H1 (cell line): ENCODE measurements at places on chromosomes 4 and X. TPM values are rescaled to one million over a fixed set of nuclear protein-coding genes. Genes with fewer than 3 reads are reported as not detected.

GRCh38 chrX:88863726-88864125 is 116.7 kb downstream of the CPXCR1 start:
- DNase-seq = no peak

The GAGE12E gene
- total RNA-seq = not detected in 2 replicates

GRCh38 chr4:3293401-3294391 is 875 bp downstream of the RGS12 start:
- DNase-seq = no peak

- DNase-seq = no peak
These were observed 1682.2 kb upstream of the AGA start for GRCh38 chr4:179124419-179124818.

- no peak for DNase-seq
These were observed 103.7 kb downstream of the ATXN3L start for GRCh38 chrX:13216139-13216538.

DNA sequence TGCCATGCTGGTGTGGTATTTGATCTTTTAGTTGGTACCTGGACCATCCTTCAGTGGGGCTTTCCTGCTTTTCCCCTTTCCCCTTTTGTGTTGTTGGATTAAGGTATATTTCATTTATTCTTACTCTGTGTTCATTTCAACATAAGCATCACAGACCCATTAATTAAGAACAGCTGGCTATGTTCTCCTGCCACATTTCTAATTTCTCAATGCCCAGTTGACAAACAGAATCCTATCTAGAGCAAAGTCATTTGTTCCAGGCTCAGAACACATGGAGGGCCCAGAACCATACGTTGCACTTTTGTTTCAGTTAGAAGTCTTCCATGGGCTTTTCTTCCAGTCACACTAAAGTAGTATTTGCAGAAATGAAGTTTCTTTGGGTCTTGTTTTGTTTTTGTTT is 46.1 kb upstream of the EOLA2 start:
- DNase-seq = no peak

GRCh38 chr4:54924891-54925290 is 200.5 kb downstream of the KDR start:
- DNase-seq = no peak

DNA sequence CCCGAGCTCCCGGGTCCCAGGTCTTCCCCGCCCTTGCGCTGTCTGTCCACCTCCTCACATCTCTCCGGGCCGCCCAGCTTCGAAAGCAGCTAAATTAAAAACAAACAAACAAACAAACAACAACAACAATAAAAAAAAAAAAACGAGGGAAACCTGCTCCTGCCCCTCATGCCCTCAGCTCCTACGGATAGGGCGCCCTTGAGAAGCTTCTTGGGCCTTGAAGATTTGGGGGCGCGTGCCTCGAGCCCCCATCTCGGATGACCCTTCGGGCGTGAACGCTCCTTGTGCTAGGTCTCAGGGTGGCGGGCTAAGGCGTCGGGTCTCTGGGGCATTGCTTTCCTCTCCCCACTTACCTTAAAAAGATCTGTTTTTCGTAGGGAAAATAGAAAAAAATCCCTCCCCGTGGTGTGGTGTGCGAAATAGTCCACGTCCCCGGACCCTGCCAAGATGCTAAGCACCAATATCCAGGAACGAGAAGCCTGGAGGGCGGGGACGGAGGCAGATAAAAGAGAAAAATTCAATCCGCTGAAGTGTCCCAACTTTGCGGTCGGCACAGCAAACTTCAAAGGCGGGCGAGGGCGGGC is 603 bp downstream of the NDNF start:
- DNase-seq = no peak

GRCh38 chr4:145488310-145488709 is 6.7 kb downstream of the SMAD1 start:
- no peak for DNase-seq

- peak; percentile 31 for DNase-seq
These were observed 1.7 kb upstream of the TMEM271 start for GRCh38 chr4:577499-578450.

The SLC7A11 gene
- 15.6 and 17.0 TPM in 2 replicates for total RNA-seq

- no peak for DNase-seq
These were observed 27.6 kb downstream of the ELOVL6 start for GRCh38 chr4:110170861-110171260.

The MAGEB10 gene
- total RNA-seq = not detected in 2 replicates

DNA sequence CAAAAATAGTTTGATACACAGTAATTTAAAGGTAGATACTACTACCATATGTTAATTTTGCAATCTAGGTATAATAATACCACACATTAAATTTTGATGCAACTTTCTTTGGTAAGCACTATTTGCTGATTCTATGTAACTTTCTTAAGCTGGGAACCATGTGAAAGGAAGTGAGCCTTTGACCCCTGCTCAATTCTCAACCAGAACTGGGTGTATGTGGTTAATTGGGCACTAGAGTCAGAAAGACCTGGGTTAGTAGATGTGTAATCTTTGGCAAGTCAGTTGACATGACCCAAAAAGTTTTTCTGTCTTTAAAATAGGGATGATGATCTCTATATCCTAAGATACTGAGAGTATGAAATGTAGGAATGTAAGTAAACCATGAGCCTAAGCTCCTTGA is 22.4 kb downstream of the TLR2 start:
- DNase-seq = no peak
